Epithelial cell of esophagus (primary cell): ENCODE measurements at places on chromosomes 12 and 14.

GRCh38 chr14:23482823-23483148 is 13.3 kb downstream of the NGDN start:
- DNase-seq, result no peak

DNA sequence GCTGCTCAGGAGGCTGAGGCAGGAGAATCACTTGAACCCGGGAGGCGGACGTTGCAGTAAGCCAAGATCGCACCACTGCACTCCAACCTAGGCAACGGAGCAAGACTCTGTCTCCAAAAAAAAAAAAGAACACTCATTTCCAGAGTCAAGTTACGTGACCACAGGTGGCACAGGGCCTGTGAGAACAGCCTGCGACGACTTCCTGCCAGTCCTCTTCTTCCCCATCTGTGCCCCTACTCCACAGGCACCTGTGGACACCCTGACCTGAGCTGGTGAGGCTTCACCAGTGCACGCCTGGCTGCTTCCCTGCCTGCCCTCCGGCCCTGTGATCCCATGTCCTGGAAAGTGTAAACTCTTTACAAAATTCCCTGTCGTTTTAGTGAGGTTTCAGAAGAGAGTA is 77.7 kb downstream of the PPP2R5C start:
- DNase-seq, result no peak

DNA sequence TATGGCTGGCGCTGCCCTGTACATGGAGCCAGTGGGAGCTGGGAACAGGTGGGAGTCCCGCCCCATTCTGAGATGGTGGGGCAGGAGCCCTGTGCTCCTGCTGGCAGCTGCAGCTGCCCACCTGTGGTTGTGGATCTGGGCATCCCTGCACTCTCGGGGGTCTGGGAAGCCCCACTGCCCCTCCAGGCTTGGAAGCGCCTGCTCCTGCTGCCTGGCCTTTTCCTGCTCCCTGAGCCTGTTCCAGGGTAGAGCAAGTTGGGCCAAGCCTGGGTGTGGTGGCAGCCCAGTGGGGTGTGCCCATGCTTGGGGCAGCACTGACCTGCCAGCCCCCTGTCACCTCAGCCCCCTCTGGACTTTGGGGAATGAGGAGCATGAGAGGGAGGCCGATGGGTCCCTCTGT is 104.0 kb downstream of the MNAT1 start:
- no peak for DNase-seq

- DNase-seq, result no peak
Measured at GRCh38 chr14:70887207-70887681, 20.0 kb upstream of the PCNX1 start.

DNA sequence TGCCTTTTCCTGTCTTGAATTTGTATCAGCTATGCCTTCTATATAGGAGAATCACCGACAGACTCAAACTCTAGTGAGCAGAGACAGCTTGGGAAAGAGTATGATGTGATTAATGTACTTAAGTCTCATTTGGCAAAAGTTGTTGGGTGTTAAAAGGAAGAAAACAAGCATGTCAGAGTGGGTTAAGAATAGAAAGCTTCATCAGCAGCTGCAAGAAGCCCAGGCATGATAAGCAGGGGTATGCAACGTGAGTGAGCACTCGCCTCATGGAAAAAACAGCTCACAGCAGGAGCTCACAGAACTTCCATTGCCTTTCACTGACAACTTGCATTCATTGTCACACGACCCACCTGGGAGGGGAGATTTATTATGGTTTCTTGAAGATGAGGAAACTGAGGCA is 35.9 kb upstream of the WNK1 start:
- DNase-seq, result no peak

- DNase-seq, result no peak
Measured at GRCh38 chr12:32761716-32762115, 6.0 kb upstream of the YARS2 start.

DNA sequence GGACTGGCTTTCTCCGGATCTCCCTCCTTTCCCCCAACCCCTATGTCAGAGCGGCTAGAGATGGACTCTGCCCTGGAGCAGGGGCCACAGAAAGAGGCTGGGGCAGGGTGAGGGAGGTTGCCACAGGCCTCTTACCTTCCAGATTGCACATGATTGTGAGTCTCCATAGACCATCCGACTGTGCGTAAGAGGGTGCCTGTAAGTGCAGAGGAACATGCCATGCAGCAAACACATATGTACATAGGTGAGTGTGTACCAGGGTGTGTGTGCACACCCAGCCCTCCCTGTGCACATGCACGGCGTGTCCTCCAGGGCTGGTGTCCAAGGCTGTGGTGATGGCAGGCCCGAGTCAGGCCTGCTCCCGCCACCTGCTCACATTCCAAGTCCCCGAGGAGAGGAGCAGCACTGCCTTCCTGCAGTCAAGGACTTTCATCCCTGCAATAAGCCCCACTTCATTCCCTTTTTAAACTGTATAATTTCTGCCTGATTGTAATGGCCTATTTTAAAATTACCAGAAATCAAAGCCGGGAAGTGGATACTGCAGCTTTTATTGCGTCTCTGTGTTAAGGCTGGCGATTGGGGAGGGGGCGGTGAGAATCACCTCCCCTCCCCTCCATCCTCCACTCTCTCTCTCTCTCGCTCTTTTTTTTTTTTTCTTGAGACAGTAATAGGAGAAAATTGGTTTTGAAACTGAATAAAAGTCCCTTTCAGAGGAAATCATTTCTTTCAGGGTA is 28.5 kb downstream of the FAM222A start:
- DNase-seq, result no peak

DNA sequence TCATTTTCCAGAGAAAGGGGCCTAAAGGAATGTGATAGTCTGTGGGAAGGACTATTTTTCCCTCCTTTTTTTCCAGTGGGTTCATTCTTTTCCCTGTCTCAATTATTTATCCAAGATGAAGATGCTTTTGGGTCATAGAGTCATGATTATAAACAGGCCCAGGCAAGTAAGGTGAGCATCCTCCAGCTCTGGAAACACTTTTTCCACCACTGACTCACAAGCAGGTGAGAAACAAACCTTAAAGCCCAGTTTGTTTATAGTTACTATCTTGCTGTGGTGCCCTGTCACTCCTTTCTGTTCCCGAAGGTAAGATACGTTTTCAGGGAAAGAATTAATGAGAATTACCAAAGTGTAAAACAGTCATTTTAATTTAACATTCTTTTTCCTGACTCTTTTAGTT is 107.7 kb upstream of the IFNG-AS1 start:
- peak; percentile 81 for DNase-seq

DNA sequence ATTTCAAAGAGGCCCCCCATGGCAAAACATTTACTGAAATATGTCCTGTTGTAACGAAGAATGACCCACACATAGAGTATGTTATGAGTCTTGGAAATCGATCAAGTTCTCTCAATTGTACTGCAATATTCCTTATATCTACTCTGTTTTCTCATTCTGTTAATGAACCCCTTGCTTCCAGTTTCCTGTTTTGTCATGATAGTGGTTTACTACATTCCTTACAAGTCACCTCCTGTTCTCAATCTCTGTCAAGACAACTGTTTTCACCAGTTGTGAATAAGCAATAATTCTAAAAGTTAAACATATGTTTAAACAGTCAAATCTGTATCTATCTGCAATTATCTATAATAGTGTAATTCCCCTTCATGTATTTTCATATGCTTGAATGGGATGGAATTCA is 16.4 kb upstream of the ARID2 start:
- peak; percentile 36 for DNase-seq

DNA sequence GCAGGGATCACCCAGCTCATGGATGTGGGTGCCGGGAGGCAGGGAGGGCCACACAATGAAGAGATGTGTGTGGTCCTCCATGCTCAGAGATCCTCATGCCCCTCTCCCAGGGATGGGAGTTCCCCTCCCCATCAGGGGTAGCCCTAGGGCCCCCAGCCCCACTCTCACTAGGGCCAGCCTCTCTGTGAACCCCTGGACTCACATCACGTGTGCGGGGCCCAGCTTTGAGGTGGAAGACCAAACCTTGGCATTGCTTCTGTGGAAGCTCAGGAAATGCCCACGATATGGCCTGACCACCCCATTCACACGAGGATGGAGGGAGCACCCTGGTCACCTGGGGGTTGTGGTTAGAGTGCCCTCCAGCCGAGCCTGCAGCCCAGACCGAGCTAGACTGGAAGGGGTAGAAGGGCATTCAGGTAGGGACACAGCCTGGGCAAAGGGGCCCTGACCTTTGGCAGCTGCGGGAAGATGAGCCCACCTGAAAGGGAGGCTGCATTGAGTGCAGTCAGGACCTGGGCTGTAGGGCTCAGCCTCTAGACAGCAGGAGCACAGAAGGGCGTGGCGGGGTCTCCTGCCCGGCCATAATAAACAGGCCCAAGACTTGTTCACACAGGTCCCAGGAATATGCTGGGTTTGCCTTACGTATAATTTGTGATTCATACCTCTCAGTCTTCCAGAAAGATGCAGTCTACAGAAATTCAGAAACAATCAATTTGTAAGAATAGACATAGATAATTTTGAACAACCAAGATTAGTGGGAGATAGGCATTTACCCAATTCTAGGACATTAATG is 34.8 kb upstream of the RCOR1 start:
- peak; percentile 90 for DNase-seq

GRCh38 chr12:51126297-51126696 is 42.9 kb upstream of the CSRNP2 start:
- no peak for DNase-seq

DNA sequence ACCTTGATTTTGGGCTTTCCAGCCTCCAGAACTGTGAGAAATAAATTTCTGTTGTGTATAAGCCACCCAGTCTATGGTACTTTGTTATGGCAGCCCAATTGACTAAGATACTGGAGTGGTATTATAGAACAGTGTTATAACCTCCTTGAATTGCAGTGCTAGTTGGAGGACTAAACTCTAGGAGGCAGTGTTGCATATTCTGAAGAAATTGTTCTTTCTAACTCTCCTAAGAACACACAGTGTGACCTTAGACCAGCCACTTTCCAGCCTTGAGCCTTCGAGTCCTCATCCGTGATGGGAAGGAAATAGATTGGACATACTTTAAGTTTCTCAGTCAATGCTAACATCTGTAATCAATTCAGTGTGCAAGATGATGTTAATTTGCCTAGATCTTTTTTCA is 22.4 kb upstream of the LRRC10 start:
- DNase-seq, result peak; percentile 19

GRCh38 chr12:5509102-5509501 is 77.2 kb downstream of the NTF3 start:
- no peak for DNase-seq

DNA sequence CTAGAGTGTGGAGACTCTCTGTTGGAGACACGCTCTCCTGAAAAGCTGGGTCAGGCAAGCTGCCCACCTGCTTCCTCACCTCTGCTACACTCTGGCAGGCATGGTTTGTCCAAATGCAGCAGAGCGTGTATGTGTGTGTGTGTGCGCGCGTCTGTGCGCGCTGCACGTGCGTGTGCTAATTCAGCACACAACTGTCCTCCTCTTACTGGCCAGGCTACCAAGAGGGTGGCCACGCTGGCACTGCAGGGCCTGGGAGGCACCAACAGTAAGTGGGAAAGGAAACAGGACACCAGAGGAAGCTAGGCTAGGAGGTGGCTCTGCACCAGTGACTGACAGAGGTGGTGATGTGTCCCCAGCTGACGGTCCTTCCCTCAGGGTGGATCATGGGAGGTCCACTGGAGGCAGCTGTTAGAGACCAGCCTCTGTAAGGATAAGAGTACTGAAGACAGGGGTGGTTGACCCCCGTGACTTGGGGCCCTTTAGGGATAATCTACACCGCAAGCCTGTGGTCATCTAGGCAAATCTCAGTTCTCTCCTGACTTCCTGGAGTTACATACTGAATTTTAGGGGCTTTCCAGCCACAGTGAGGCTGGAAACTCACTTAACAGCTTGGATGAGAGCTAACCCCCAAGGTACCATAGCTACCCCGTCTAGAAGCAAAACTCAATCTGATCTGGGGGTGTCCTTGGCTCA is 15.6 kb upstream of the TFCP2 start:
- no peak for DNase-seq

DNA sequence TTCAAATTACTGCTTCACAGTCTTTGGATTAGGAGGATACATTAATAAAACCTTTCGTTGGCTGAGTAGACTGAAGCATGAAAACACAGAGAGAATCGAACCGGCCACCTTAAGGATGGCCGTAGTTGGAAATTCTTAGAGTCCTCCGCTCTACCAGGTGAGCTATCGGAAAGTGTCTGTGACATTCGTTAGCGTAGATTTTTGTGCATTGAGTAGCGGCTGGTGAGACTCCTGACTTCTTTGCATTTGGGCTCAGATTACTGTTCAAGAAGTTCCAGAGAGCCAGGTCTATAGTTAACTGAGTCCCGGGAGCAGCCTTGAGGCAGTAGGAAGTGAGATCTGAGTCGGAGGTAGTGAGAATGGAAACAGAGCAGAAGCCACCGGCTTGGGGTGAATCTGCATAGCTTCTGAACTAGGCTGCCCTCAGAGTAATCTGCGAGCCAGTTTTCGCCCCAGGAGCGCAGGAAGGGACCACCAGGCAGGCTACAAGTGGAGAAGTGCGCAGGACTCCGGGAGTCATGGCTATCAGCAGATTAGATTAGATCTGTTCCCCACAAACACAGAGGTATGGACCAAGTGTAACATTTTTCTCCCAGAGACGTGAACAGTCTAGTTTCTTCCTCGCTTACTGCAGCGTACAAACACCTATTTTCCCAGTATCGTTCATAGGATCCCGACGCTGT is 11.0 kb downstream of the OR6S1 start:
- peak; percentile 79 for DNase-seq

DNA sequence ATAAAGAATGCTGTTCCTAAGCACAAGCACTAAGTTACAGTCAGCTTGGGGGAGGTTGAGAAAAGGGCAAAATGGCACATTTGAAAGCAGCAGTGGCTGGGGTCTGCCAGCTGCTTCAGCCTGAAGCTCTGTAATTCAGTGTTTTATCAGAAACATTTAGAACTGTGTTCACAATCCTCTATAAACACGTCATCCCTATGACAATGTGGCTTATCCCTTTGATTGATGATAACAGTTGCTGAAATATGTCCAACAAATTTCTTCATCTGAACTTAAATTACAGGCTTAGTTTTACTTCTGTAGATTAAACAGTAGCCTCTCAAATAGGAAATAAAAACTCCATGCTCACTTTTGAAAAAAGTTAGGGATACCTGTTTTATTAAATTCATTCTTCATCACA is 108.8 kb downstream of the VEZT start:
- no peak for DNase-seq

- peak; percentile 63 for DNase-seq
Measured at GRCh38 chr12:28578361-28578760, 388.1 kb downstream of the CCDC91 start.

GRCh38 chr12:72077111-72077820 is 138.6 kb downstream of the TPH2 start:
- no peak for DNase-seq

- DNase-seq, result no peak
Measured at GRCh38 chr14:74308695-74309094, 6.0 kb upstream of the ABCD4 start.

DNA sequence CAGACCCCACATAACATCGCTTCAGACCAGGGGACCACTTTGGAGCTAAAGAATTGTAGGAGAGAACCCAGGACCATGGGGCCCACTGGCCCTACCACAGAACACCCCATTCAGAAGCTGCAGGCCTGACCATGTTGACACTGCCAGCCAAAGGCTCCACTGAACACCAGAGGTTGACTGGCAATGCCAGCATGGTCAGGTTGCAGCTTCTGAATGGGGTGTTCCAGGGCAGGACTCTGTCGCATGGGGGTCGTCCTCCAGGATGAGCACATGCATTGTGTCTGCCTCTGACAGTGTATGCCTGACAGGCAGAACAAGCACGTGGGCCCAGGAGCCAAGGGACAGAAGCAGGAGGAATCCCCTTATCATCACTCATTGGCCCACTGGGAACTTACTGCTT is 34.1 kb downstream of the DIO3 start:
- DNase-seq, result no peak

- DNase-seq, result peak; percentile 49
Measured at GRCh38 chr12:128801879-128802391, 21.8 kb downstream of the SLC15A4 start.

GRCh38 chr12:95759718-95760117 is 30.8 kb downstream of the NTN4 start:
- DNase-seq, result no peak
